ENCODE measurements at places on chromosomes 1 and 21.

DNA sequence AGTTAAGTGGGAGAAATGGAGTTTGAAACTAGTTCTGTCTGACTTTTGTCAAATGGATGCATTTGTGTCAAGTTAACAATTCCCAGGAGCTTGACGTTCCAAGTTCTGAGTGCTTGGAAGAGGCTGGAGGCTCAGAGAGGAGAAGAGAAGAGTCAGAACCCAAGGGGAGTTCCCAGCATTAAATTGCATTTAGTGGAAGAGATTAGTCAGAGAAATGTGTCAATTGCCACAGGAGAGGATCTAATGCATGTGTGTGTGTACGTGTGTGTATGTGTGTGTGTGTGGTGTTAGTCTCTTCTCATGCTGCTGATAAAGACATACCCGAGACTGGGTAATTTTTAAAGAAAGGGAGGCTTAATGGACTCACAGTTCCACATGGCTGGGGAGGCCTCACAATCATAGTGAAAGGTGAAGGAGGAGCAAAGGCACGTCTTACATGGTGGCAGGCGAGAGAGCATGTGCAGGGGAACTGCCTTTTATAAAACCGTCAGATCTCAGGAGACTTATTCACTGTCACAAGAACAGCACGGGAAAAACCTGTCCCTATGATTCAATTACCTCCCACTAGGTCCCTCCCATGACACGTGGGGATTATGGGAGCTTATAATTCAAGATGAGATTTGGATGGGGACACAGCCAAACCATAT lies 101.5 kb upstream of the TMEM51 start:
- DNase-seq: no peak

- no peak for DNase-seq
Observed at GRCh38 chr1:5938101-5938646, 54.1 kb downstream of the NPHP4 start.

GRCh38 chr1:19639999-19640362 lies 4.1 kb upstream of the NBL1 start:
- DNase-seq: no peak

- DNase-seq: no peak
Observed at GRCh38 chr1:89203166-89203565, 4.4 kb upstream of the GBP4 start.

DNA sequence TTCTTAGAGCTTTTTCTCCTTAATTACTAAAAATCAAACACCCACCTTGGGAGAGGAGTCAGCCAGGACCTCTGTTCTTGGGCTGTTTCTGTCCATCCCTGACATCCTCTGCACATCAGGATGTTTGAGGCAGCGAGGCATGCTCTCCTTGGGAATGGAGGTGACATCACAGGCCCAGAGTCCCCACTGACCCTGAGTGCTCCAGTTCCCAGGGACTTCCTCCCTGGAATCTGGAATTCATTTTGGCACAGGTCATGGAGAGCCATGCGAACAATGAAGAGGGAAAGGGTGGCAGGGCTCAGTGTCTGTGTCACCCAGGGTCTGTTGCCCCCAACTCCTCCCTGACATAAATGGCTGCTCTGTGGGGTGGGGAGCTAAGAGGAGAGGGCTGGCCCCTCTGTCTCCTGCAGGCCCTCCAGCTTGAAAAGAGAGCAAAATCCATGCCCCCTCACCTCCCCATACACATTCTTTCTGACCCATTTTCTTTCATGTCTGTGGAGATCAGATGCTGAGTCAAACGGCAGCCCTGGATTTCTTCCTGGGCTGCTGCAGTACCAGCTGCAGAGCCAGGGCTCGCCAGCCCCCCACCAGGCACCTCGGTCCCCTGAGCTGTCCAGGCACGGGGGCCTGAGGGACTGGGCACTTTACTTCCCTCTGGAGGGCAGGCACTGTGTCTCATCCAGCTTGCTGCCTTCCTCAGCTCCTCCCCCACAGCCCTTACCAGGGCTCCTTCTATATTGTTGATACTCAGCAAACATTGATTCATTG lies 102.0 kb downstream of the NMNAT2 start:
- no peak for DNase-seq

DNA sequence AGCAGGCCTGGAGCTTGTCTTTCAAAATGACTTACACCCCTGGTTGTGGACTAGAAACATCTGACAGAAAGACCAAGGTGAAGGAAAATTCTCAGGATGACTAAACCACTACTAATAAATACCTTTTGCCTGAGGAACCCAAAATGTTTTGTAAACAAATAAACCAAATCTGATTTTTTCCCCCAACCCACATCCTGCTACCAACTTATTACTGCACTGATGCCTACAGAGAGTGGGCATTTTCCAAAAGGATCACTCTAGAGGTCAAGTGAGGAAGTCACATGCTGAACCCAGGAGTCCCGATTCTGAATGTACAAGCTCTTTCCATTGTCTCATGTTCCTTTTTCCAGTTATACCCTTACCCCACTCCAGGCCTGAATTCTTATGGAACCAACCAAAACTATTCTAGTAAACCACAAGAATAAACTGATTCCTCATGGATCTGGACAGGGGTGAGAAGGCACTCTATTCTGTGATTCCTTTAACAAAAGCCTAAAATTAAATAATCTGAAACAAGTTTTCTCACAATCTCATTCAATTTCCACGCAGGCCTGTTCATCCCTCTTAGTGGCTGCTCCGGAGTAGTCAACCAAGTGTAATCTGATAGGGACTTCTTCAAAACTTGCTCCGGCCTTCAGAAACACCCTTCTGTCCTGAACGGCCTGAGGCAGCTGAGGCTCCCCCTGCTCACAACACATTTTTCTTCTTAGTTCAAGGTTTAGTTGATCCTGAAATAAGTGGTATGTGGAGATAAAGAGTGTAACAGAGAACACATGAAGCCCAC lies 1.4 kb downstream of the PI4KB start:
- DNase-seq: no peak

DNA sequence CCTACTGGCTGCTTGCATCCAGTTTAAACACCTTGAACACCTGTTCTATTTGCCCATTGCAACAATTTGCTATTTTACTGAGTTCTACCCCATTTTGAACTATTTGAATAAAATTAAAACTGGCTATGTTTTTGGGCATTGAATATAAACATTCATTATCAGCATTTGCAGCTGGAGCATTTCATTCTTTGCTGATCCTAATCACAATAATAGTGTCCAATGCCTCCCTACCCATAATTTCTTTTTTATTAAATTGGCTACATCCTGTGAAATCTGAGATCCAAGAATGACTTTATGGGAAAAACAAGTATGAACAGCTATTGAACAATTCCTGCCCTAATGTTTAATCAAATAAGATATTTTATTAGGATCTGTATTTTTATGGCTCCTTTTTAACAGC lies 447.9 kb downstream of the PLA2G4A start:
- no peak for DNase-seq

- DNase-seq: no peak
Observed at GRCh38 chr1:204920967-204921366, 50.3 kb downstream of the NFASC start.

- no peak for DNase-seq
Observed at GRCh38 chr1:191636345-191636744, 521.9 kb upstream of the RGS18 start.

DNA sequence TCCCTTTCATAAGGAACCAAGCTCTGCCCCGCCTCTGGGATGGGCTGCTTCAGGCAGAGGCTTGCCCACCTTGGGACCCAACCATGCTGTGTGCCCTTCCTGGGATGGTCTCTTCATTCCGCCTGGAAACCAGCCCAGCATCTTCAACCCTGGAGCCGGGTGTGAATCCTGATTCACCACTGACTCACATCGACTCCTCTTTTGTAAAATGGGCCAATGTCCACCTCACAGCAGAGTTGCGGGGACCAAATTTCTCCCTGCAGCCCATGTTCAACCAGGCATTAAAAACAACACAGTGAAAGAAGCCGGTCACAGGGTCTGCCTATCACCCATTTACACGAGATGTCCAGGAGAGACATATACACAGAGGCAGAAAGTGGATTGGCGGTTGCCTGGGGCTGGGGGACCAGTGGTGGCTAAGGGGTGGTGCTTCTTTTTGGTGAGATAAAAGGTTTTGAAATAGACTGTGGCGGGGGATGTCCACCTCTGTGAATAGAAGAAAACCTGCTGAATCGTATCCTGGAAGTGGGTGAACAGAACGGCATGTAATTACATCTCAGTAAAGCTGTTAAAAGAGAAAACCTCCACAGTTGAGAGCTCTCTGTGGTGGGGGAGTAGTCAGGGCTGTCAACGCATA lies 6.9 kb upstream of the GPR153 start:
- DNase-seq: no peak

DNA sequence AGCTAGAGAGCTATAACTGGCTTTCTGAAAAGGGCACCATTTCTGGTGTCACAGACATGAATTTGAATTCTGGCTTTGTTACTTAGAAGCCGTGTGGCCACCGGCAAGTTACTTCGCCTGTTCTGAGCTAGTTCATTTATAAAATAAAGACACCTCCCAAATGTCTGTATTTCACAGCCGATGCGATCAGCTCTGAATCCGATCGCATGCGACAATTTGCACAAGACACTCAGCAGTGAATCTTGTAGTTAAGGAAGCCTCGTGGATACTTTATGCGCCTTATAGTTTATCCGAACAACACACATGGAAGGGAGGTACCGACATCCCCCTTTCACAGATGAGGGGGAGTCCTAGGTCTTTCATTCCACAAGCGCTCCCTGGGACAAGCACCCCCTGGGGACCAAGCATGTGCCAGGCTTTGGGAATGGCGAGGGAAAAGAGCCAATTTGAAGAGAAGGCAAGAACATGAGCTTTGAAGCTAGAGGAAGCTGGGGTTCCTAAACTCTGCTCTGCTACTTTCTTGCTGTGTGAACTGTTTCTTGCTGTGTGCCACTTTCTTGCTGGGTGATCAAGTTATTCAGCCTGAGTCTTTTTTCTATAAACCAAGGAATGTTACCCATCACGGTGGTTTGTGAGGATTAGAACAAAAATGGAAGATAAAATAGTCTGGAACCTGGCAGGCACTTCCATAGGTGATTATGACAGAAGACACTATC lies 3.9 kb downstream of the ID3 start:
- no peak for DNase-seq

DNA sequence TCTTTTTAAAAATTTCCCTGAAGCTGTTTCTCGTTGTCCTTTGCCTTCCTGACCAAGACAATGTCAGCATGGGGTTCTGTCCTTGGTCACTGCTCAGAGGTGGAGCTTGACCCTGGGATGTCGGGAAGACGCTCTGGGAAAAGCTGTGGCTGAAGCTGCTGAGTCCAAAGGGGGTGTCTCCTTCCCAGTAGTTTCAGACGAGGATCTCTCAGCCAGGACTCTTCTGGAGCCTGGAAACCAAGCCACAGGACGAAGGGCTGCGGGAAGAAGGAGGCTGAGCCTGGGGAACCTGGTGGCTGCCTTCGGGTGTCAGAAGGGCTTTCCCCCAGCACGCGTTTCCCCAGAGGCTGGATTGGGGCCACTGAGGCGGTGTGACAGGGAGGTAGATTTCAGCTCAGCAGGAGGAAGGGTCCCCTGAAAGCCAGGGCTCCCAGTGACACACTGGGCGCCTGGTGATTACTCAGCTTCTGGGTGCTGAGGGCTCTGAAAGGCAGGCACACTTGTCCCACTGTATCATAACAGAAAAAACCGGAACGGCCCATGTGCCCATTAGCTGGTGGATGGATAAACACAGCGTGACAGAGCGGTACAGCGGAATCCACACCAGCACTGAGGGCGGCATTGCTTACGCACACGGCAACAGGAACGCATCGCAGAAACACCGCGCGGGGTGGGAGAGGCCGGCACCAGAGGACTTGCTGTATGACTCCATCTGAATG lies 5.0 kb upstream of the KRTAP12-1 start:
- no peak for DNase-seq

GRCh38 chr1:54122135-54122751 lies 30.6 kb downstream of the CDCP2 start:
- DNase-seq: no peak

GRCh38 chr21:37224861-37225839 lies 42.0 kb downstream of the VPS26C start:
- DNase-seq: peak; percentile 30

GRCh38 chr1:213110349-213111300 lies 59.6 kb downstream of the RPS6KC1 start:
- no peak for DNase-seq

- no peak for DNase-seq
Observed at GRCh38 chr1:182413969-182414368, 13.5 kb upstream of the TEDDM1 start.

DNA sequence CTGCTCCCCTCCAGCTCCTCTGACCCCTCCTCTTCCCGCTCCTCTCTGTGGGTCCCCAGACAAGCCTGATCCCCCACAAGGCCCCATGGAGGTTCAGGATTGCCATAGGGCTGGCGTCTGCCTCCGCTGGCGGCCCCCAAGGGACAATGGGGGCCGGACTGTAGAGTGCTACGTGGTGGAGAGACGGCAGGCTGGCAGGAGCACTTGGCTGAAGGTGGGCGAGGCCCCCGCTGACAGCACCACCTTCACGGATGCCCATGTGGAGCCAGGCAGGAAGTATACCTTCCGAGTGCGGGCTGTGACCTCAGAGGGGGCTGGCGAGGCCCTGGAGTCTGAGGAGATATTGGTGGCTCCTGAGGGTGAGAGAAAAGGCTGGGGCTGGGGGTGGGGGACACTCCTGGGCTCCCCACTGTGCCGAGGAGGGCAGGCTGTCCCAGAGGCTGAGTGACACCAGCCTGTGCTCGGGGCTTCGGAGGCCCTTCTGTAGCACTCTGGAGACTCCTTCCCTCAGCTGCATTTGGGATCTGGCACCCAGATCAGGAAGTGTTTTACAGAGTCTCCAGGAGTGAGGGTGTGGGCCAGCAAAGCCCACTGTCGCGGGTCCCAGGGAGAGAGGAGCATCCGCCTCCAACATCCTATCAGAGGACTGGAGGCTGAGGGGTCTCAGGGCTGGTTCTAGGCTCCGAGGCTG lies 25.9 kb downstream of the IGFN1 start:
- DNase-seq: no peak
